ENCODE measurements at places on chromosomes 4 and X. TPM values are rescaled to one million over a fixed set of nuclear protein-coding genes. Genes with fewer than 3 reads are reported as not detected.

Gene FIP1L1
- total RNA-seq, result 48.1 TPM

Gene TREX2
- total RNA-seq, result 1.6 TPM

Gene MAOA
- total RNA-seq, result 47.1 TPM

Gene SMARCA1
- total RNA-seq, result 17.6 TPM

Gene ANOS1
- total RNA-seq, result 0.52 TPM

Gene CCNB3
- total RNA-seq, result 0.33 TPM

Gene TEX11
- 0.66 TPM for total RNA-seq

Gene TMSB15C
- not detected for total RNA-seq

Gene CASP3
- total RNA-seq, result 4.9 TPM

Gene ZNF674
- 0.99 TPM for total RNA-seq

Gene MAGEC3
- total RNA-seq, result not detected

Gene VSIG4
- total RNA-seq, result 14.8 TPM

Gene BEND2
- under 0.01 TPM for total RNA-seq

Gene FUNDC2
- 66.3 TPM for total RNA-seq

Gene ADGRL3
- total RNA-seq, result 1.0 TPM

Gene CHRDL1
- total RNA-seq, result 13.0 TPM

Gene BTC
- 3.6 TPM for total RNA-seq

Gene MAGED2
- total RNA-seq, result 66.4 TPM

Gene RHOXF1
- not detected for total RNA-seq

Gene IL2RG
- total RNA-seq, result 0.52 TPM

Gene HOPX
- total RNA-seq, result not detected

Gene HSD17B13
- 19.7 TPM for total RNA-seq

Gene MTNR1A
- total RNA-seq, result 1.3 TPM

Gene CT45A3
- total RNA-seq, result not detected

Gene PNMA3
- total RNA-seq, result 0.33 TPM

Gene NLGN4X
- 0.66 TPM for total RNA-seq

Gene CLNK
- total RNA-seq, result not detected

Gene NHSL2
- 2.9 TPM for total RNA-seq

Gene SMIM10L2A
- 4.0 TPM for total RNA-seq

Gene MAGEC1
- not detected for total RNA-seq

Gene OPRPN
- total RNA-seq, result not detected

Gene GDI1
- total RNA-seq, result 83.4 TPM

Gene FAT4
- total RNA-seq, result 3.3 TPM

Gene COL4A6
- total RNA-seq, result under 0.01 TPM

Gene RAB9B
- total RNA-seq, result 0.66 TPM

Gene MAOB
- total RNA-seq, result 22.4 TPM

Gene P2RY8
- 0.78 TPM for total RNA-seq

Gene UNC5C
- 2.0 TPM for total RNA-seq

Measured in body of pancreas (tissue), 4 donors.